Vagina (tissue), 2 donors: ENCODE measurements at places on chromosomes 5 and 9.

GRCh38 chr9:109561137-109561536 is 63.0 kb upstream of the PTPN3 start:
- no peak for DNase-seq

DNA sequence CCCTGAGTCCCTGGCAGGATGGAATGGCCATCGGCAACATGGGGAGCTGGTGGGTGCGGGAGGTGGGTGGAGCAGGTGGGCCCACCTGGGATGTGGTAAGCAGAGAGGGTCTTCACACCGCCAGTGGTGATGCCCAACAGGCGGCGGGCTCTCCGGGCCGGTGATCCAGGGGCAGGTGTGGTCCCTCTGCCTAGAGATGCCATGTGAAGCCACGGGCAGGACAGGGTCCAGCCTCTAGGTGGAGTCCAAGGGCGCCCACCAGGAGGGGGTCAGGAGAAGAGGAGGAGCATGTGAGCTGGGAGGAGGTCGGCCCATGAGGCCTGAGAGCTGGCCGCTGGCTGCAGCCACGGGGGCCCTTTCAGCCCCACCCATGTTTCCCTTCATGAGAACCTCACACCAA is 221.1 kb downstream of the FANCC start:
- no peak for DNase-seq

DNA sequence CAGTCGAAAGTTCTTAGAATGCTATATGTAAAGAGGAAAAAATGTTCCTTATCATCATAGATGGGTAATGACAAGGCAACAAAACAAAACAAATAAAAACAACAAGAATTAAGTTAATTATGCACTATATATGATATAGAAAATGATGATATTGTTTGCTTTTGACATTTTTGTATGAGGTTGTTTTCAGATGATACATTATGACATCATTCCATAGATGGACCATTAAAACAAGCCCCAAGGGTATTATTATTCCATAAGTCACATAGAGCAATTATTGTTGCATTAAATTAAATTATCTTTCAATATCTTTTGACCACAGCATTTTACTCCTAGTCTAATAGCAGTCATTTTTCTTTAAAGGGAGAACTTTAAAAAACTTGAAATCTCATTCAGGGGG is 56.5 kb upstream of the RICTOR start:
- DNase-seq: no peak

- DNase-seq: peak; percentile 34
These were observed 314.4 kb upstream of the IRX4 start for GRCh38 chr5:2196989-2197619.

GRCh38 chr5:150410524-150411244 is 2.0 kb downstream of the CD74 start:
- DNase-seq: no peak

DNA sequence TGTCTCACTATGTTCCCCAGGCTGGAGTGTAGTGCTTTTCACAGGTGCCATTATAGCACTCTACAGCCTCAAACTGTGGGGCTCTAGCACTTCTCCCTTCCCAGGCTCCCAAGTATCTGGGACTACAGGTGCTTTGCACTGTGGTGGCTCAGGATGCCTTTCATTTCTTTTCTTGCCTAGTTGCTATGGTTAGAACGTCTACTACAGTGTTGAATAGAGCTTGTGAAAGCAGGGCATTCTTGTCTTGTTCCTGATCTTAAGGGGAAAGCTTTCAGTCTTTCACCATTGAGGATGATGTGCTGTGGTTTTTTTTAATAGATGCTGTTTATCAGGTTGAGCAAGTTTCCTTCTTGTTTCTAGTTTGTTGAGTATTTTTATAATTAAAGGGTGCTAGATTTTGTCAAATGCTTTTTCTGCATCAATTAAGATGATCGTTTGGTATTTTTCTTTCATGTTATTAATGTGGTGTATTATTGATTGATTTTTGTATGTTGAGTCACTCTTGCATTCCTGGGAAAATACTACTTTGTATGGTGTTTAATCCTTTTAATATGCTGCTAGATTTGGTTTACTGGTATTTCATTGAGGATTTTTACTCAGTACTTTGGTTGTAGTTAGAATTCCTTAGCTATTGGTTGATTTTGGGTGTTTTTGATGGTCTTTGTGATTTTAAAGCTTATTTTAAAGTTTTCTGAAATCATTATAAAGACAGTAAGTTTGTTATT is 35.6 kb downstream of the GPBP1 start:
- no peak for DNase-seq

GRCh38 chr5:76371960-76372322 is 31.1 kb upstream of the IQGAP2 start:
- DNase-seq: no peak

DNA sequence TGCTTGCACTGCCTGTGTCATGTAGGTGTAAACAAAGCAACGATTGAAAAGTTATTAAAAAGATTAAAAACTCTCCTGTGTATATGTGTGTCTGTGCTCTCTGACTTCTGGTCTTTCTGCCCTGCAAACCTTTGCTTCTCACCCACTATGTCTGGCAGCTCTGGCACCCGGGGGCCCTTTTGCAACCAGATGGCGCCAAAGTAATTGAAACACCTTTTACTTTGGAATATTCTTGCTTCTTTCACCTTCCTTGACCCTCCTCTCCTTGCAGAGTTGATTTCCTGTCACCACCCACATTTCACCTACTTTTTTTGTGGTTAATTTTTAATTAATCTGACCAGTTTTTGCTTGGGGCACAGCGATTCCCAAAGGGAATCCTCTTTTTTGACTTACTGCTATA is 275.5 kb downstream of the ARHGEF28 start:
- no peak for DNase-seq

DNA sequence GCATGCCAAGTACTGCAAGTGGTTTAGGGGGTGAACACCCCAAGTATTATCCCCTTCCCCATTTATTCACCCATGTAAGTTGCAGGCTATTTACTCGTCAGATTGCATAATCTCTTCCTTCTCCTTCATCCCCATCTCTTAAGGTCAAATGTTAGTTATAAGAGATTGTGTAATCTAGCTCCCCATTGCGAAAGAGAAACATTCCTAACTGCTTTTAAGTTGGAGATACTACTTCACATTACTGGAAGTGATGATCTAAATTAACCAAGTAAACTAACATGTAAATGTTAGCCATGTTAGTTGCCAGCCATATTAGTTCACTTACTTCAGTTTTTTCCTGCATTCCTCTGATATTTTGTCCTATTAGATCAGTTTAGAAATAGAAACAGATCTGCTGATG is 262.3 kb downstream of the TAF11L14 start:
- DNase-seq: no peak

DNA sequence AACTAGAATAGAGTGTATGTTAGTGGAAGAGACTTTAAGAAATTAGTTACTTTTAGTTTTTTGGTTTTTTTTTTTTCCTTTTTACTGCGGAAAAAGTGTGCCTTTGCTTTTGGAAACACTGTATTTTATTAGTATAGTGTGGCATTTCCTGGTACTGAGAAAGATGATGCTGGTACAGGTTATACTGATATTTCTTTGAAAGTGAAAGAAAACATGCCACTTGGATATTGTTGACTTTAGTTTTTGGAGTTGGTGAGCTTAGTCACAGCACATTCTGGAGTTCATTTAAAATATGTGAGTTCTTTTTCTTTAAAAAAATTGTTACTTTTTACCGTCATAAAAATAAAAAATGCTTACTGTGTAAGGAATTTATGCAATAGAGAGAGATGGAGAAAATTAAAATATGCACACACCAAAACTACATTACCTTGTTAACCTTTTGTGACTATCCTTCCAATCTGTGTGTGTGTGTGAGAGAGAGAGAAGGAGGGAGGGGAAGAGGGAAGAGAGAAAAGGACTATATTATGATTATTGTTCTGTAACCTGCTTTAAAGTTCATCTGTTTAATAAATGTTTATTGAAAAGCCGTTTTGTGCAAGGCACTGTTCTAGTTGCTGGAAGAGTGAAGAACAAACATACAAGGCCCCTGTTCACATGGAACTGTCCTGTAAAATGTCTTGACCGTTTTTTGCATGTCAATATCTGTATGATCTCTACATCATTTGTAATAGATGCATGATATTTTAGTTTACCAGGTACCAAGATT is 1.9 kb downstream of the UGCG start:
- DNase-seq: no peak

GRCh38 chr5:79456400-79456799 is 57.5 kb downstream of the HOMER1 start:
- no peak for DNase-seq

GRCh38 chr9:71515107-71515506 is 253.2 kb downstream of the CEMIP2 start:
- DNase-seq: no peak

- no peak for DNase-seq
These were observed 4.3 kb downstream of the IL17B start for GRCh38 chr5:149374801-149375200.

- DNase-seq: no peak
These were observed 29.1 kb upstream of the GRIA1 start for GRCh38 chr5:153461341-153461740.

DNA sequence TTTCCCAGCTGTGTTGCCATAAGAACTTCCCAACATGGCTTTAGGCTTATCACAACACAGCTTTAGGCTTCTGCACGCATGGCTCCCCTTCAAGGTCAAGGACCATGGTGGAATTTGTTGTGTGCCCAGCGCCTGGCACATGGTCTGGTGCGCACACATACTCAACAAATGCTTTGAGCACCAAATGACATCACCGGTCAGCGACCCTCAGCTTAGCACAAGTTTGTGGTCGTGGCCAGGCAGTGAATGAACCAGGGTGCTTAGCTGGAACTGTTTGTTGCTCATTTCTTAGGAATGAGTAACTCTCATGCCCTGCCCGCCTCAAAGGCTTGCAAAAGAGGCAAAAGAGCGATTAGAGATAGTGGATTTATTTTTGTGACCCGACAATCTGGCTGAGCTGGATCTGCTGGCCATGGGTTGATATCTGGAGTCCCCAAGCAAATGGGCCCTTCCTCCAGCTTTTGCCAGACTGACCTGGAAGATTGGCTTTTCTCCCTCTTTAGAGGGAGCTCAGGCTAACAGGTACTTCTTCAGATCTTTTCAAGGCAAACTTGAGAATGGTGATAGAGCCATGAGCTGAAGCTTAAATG is 58.9 kb downstream of the DAP start:
- no peak for DNase-seq

DNA sequence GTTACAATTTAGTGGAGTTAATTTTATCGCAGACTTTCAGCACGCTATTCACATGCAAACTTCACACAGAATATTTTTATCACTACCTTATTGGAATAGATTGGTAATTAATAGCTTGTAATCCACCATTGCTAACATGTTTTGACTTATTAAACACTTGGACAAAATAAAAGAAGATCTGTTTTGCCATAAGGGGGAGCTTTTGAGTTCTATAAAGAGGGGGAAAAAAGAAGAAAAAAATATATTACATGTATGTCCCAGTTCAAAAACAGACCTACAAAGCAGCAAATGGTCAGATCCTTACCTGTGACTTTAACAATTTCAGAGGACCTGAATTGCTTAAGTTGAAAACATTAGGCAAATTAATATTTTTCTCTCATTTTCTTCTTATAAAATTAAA is 1.2 kb upstream of the PAPPA start:
- no peak for DNase-seq

GRCh38 chr9:3181049-3181953 is 337.4 kb upstream of the PUM3 start:
- no peak for DNase-seq

DNA sequence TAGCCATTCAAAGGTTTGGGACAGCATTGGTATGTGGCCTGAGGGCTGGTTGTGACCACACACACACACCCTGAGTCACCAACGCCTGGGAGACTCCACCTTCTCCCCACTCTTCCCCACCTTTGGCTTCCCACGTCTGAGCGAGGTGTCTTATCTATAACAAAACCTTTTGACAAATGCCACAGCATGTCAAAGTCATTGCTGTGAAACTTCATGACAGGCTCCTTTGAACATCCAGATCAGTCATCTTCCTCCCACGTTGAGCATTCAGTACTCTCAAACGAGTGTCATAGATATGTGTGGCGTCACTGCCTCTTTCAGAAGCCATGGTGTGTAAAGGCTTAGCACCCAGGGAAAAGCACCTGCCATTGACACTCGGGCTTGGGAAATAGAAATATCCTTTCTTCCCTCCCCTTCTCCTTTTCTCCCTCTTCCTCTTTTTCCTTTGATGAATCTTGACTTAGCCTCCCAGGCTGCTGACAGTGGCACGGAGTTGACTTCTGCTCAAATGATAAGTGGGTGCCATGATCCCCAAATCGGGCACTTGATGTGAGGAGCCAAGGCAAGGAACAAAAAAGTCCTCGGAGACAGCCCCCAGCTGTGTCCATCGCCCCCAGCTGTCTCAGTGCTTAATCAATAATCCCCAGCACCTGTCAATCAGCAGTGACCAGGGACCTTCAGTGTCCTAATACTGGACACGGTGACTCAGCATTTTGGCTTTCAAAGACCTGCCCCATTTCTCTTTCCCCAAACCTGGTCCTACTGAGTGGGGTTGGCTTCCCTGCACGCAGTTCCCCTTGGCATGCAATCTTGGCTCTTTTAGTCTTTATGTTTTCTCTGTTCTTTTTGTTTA is 114.8 kb downstream of the FGF18 start:
- DNase-seq: no peak

DNA sequence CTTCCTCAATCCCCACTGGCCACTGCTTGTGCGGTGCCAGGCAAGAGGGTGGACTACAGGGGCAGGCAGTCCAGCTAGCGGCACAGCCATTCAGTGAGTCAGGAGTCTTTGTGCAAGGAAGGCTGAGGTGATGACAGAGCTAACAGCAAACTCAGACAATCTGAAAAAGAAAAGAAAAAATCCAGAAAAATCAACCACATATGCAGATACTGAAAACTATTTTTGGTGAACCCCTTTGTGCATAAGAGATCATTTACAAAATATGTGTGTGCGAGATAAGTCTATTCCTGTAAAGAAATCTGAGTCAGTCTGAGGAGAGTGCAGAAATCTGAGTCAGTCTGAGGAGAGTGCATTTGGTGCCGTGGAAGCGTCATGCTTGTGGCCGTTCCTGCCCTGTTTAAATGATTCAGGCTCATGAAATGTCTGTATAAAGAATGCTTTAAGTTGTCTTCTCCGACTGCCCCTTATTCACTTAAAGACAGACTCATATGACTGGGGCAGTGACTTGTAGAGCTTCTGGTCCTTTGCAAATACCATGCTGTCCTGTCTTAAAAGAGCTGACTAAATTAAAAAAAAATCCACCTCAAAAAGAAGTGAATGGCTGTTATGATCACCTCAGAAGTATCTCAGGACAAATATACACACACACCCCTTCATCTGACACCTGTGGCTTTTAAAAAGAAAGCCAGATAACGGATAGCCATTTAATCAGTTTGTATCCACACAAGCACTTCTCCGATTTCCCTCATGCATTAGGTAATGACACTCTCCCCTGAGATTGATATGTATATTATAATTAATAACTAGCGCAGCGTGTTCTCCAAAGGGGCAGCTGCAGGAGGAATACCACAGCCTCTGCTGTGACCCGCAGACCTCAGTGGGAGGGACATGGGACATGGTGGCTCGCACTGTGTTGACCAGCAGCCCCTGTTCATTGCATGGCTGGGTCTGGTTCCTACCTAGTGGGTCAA is 47.3 kb downstream of the TRIO start:
- DNase-seq: no peak

GRCh38 chr5:58187432-58188261 is 272.2 kb downstream of the PLK2 start:
- no peak for DNase-seq
